Liver (tissue), 10 donors: ENCODE measurements at places on chromosomes 2 and 18. TPM values are rescaled to one million over a fixed set of nuclear protein-coding genes. Genes with fewer than 3 reads are reported as not detected.

DNA sequence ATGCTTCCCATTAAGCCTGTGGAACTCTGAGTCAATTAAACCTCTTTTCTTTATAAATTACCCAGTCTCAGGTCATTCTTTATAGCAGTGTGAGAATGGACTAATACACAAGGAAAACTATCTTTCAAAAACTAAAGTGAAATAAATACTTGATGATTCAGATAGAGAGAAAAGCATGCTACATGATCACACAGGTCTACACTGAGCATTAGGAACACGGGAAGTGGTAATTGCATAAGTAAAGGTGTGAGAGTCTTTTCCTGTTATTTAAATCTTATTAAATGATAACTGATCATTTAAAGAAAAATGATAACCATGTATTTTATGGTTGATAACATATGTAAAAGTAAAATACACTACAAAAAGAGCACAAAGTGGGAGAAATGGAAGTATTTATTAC, 812.0 kb upstream of the RAB6C start:
- DNase-seq: no peak

GRCh38 chr2:34419856-34420255, 820.8 kb upstream of the FAM98A start:
- DNase-seq: no peak

DNA sequence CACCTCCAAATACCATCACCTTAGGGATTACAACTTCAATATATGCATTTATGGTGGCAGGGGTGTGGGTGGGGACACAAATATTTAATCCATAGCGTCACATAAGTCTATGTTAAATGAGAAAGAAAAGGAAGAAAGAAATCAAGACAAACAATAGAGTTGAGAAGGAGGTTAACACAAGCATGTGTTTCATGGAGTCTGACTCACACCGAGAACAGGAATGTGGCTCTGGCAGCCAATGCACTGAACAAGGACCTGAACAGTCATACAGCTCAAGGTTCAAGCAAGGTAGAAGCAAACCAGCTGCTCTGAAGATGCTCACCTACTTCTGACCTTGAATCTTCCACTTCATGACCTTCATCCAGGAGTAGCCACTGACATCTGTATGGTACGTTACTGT, 36.2 kb upstream of the LPIN1 start:
- DNase-seq: no peak

- no peak for DNase-seq
Measured at GRCh38 chr2:169664978-169665930, 29.0 kb downstream of the CFAP210 start.

DNA sequence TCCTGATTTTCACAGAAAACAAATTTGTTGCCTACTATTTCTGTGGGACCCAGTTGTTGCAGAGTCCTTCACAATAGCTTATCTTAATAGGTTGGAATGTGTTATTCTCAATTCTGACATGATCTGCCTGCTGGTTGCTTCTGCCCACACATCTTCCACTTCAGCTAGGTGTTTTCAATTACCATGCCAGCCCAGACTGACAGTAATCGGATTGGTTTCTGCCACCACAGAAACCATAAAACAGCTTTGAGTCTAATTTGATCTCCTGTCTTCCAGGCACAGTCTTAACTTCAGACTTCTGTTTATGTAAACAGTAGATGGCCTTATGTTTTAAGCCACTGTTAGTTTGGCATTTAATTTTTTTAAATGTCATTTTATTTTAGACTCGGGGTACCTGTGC, 248.2 kb upstream of the RBMS1 start:
- DNase-seq: no peak

- DNase-seq: no peak
Measured at GRCh38 chr2:54967759-54968365, 82.4 kb downstream of the RTN4 start.

- DNase-seq: no peak
Measured at GRCh38 chr18:24086082-24086481, 52.8 kb upstream of the CABYR start.

- no peak for DNase-seq
Measured at GRCh38 chr18:79371561-79372121, 24.1 kb upstream of the NFATC1 start.

- no peak for DNase-seq
Measured at GRCh38 chr2:216474925-216475670, 23.5 kb upstream of the RPL37A start.

DNA sequence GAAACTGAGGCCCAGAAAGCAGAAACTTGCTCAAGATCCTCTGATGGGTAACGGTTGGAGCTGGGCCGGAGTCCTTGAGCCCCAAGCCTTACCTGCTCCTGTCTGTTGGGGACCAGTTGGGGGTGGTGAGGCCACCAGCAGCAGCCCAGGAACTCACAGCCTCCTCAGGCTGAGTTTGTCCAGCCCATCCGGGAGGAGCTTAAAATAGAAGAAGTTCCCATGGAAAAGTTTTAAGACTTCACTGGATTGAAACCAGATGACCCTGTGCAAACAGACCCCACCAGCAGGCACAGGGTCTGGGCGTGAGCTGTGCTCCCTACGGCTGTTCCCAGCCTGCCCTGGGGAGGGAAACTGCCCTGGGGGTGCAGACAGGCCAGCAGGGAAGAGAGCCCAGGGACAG, 40.6 kb upstream of the FOSL2 start:
- no peak for DNase-seq

- no peak for DNase-seq
Measured at GRCh38 chr2:148865512-148865911, 9.5 kb upstream of the KIF5C start.

DNA sequence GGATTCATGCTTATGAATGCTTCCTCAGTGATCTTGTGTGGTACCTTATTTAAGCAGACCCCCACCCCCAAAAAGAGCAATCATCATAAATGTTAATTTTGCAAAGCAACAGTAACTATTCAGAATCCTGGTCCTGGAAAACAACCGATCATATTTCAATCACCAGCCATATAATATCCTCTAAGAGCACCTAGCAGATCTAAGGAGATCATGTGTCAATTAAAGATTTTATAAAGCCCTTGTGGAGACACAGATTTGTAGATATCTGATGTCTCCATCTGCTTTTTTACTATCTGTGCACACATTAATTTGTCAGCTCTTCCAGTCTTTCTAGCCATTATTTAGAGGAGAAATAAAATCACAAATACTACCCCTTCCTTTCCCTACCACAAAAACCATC, 423.7 kb downstream of the TGIF1 start:
- DNase-seq: no peak

CLEC4F gene
- 0.19 TPM for total RNA-seq

C2orf81 gene
- total RNA-seq: 0.08 TPM

PLB1 gene
- total RNA-seq: 4.5 TPM

DLX1 gene
- not detected for total RNA-seq

PCBP1 gene
- total RNA-seq: 87.9 TPM

CPLX4 gene
- total RNA-seq: not detected

ELAC1 gene
- total RNA-seq: 10.2 TPM

CRYGA gene
- not detected for total RNA-seq

CBLN2 gene
- total RNA-seq: not detected
